T-helper 22 cell (primary cell): ENCODE measurements at places on chromosomes 12 and 14.
A peak's percentile ranks its signal among the peaks of the same experiment; 100 is the strongest.

- DNase-seq = no peak
Observed at GRCh38 chr14:91115986-91116770, 2.3 kb downstream of the DGLUCY start.

GRCh38 chr14:55129428-55130195, 560 bp downstream of the LGALS3 start:
- DNase-seq = peak; percentile 53

- DNase-seq = no peak
Observed at GRCh38 chr14:21997300-21997699, 323.7 kb upstream of the OR4E1 start.

DNA sequence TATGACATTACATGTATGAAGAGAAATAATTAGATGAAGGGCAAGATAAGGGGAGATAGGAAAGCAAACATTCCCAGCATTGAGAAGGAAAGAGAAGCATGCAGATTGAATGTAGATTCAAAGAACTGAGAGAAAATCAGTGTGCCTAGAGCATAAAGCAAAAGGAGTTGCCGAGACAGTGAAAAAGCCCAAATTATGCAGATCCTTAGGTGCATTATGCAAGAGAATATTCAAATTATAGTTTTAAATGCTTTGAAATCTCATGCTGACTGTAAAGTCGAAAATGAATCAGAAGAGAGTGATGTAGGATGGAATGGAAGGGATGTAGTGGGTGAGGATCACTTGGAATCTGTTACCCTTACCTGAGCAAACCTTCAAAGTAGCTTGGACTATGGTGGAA, 49.9 kb downstream of the PPP4R4 start:
- DNase-seq = no peak

DNA sequence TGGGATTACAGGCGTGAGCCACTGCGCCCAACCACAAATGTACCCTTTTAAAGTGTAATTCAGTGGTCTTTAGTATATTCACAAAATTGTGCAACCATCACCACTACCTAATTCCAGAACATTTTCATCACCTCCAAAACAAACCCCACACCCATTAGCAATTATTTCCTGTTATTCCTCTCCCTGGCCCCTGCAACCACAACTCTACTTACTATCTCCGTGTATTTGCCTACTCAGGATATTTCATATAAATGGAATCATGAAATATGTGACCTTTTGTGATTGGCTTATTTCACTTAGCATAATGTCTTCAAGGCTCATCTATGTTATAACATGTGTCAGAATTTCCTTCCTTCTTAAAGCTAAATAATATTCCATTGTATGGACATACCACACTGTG, 16.0 kb upstream of the AQP2 start:
- no peak for DNase-seq

DNA sequence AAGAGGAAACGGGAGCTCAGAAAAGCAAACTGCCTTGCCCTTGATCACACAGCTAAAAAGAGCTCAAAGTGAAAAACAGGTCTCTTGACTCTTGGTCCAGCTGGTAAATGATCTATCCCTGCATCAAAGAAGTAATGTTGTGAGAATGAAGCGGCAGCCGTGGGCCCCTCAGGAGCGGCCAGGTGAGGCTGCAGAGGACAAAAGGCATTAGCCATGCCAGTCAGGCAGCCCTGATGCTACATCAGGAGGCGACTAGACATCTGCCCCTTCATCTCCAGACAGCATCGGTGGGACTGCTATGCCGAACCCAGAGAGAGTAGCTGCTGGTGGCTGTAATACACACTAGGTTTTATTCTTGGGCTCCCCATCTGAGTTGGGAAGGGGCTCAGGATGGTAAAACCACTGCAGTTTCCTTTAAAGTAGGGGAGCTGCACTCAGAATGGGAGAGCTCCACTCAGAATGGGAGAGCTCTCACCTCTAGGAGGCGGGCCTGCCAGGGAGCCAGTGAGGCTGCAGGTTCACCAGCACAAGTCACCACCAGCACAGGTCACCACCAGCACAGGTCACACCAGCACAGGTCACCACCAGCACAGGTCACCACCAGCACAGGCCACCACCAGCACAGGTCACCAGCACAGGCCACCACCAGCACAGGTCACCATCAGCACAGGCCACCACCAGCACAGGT, 120.1 kb downstream of the TSPAN9 start:
- DNase-seq = no peak

DNA sequence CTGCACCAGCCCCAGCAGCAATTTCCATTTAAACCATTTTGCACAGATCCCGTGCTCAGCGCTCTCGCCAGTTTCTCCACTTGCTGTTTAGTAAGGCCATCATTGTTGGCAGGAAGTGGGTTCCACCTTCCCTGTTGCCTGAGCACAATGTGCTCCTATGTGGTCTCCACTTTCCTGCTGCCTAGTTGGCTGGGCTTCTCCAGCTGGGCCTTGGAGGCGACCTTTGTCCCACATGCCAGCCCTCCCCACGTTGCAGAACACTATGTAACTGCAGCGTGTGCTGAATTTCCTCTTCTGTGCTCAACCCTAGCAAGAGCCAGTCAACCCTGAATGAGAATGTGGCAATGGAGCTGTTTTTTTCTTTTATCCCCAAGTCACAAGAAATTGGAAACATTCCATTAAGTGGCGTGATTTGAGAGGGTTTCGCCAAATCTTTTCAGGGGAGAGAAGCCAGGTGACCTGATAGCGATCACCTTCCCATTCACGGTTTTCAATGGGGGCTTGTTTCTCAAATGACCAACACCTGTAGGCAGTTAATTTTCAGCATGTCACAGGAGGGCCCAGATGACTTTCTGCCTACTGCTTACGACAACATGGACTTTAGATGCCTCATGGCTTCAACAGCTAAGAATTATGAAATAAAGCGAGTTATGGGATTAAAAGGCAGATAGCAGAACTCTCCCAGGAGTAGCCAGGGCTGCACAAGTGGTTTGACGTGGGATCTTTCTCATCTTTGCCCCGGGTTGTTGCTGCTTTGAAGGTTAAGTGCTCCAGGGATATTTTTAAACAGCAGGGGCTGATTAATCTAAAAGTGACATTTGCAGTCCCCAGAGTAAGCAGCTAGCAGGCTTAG, at the start of gene ACACB:
TSS of gene ACACB (plus strand) at position 830 of the 853 bp plus-strand sequence. CDS start 22,819 bp downstream, outside the sequence.
- DNase-seq = no peak

GRCh38 chr14:33609582-33609981, 341.3 kb downstream of the EGLN3 start:
- DNase-seq = no peak

DNA sequence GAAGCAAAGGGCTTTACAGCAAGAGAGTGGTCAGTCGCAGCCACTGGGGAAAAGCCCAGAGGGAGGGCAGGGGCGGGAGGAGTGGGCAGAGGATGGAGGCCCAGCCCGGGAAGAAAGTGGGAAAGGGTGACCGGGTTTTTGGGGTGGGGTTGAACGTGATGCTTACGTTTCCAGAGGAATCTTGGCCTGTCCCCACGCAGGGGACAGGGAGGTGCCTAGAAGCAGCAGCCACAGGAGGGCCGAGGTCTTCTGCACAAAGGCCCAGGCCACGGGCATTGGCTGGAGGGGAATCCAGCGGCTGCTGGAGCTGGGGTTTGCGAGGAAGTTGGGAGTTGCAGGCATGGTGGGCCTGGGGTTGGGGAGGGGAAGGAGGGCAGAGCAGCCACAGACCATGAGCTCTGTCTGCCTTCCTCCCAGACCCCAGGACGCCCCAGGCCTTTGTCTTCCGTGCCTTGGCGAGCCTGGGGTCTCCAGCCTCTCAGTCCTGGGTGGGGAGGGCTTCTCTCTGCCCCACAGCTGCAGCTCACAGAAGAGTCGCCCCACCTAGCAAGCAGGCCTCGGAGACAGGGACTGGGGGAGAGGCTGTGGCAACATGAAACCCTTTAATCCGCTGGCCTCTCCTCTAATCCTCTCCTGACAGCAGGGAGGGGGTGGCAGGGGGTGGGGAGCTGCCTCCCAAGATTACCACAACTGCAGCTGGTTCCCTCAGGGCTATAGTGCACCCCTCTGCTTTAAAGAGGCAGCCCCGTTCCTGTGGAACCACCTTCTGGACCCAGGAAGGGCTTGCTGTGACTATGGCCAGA, at the start of gene CACNA2D4:
TSS of gene CACNA2D4 (minus strand) at position 572 of the 803 bp plus-strand sequence. CDS start at position 393, 179 bp downstream.
- DNase-seq = no peak

DNA sequence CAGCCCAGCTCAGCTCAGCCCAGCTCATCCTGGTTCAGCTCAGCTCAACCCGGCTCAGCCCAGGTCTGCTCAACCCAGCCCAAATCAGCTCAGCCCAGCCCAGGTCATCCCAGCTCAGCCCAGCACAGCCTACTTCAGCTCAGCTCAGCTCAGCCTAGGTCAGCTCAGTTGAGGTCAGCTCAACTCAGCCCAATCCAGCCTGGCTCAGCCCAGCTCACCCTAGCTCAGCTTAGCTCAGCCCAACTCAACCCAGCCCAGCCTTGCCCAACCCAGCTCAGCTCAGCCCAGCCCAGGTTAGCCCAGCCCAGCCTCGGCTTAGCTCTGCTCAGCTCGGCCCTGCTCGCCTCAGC, 332.3 kb downstream of the TMEM121 start:
- no peak for DNase-seq

- no peak for DNase-seq
Observed at GRCh38 chr14:24076302-24076601, 4.9 kb downstream of the CPNE6 start.

DNA sequence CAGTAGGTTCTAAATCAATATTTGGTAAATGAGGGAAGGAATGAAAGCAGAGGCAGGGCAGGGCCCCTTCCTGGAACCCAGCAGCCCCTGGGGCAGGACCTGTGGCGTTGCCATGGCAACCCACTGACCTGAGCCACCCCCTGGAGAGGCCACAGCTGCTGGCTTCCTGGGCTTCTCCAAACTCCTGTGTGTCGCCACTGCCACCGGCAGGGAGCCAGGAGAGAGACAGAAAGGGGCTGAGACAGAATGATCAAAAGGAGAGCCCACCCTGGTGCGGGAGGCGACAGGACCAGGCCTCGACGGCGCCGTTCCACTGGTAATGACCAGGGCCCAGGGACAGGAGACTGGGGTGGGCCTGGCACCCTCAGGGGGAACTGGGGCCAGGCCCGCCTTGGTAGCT, 18.2 kb downstream of the RFX4 start:
- DNase-seq = no peak

DNA sequence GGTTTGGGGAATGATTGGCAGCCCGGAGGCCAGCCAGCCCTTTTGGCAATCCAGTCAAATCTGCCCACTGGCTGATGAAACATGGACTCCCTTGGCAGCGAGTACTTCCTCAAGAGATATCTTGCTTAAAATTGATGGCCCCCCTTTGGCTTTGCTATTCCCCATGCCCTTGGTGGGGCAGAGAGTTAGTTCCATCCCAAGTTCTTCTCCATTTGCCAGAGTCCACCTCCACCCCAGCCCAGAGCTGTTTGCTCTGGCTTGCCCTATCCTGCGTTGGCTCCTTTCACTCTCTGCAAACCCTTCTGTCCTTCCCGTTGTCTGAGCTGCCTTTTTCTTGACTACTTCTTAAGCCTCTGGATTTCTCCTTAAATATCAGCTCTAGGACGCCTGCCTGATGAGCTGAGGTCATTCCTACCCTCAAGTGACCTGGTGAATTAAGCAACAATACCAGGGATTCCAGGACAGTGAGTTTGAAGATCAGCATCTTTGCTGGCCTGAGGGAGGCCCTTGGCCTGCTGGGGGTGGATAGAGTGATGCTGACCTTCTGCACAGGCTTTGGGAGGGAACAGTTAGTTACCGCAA, 212.0 kb downstream of the CACNA1C start:
- no peak for DNase-seq

DNA sequence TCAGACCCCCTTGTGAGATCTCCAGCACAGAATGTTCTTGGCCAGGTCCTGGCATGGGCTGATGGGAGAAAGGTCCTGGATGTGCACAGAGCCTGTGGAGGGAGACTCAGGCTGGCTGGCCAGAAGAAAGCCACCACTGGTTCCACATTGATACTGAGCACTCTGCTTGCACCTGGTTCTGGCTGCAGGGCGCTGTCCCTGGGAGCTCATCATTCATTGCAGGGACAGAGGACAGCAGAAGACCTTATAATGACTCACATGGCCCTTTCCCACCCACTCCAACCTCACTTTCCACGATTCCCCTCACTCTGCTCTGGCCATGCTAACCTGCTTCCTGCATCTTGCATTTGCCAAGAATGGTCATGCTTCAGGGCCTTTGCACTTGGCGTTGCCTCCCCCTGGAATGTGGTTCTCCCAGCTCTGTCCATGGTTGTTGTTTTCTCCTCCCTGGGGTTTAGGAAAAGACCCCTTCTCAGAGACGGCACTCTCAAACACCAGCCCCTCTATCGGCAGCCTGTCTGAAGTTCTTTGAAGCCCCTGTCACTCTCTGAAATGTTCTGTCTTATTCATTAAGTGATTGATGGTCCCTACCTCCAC, 10.3 kb downstream of the KRT7 start:
- no peak for DNase-seq

DNA sequence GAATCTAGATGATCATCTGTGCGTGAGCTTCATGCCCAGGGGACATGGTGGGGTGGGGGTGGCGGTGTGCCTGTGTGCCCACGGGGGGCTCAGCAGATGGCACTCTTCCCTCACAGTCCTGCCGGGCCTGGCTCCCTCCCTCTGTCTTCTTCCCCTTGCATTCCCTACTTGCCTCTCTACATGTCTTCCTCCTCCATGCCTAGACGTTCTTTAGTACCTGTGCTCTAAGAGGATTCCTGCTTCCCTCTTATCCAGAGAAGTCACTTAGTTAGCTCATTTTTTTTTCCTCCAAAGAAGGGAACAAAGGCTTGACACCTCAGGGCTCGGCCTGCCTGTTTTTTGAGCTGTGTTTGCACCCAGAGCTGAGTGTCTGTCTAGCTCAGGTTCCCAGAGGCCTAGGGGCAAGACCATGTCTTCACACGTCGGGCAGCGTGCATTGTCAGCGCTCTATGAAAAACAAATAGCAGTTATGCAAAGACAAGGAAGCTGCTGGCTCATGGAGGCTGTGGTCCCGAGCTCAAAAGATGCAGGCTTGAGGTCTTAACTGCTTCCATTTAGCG, 48.8 kb downstream of the NINJ2 start:
- DNase-seq = no peak

DNA sequence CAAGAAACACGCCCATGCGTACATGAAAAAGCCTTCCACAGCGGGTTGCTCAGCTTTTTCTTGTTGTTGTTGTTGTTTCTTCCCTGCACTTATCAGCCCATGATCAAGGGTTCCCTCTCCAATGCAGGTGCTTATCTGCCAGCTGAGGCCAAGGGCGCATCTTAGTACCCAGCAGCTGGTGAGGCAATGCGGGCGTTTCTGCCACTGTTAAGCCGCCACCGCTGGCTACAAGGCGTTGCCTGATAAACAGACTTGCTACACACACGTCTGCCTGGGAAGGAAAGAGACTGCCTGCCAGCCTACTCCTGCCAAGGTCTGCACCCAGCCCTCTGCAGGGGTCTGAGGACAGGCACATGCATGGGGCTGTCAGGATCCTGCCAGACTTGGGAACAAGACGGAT, 345.9 kb downstream of the BCL11B start:
- DNase-seq = peak; percentile 10

GRCh38 chr14:37422748-37423147, 172.3 kb downstream of the FOXA1 start:
- no peak for DNase-seq
